ENCODE measurements at places on chromosomes 5 and 9. TPM values are rescaled to one million over a fixed set of nuclear protein-coding genes. Genes with fewer than 3 reads are reported as not detected.

The TUSC1 gene
- not detected for polyA plus RNA-seq

The SEMA5A gene
- 0.31 TPM for polyA plus RNA-seq

The BSPRY gene
- polyA plus RNA-seq, result 0.47 TPM

The STPG3 gene
- not detected for polyA plus RNA-seq

The LCN9 gene
- not detected for polyA plus RNA-seq

The ADGRV1 gene
- not detected for polyA plus RNA-seq
